Right atrium auricular region (tissue), 2 donors: ENCODE measurements at places on chromosomes 7 and 10. TPM values are rescaled to one million over a fixed set of nuclear protein-coding genes. Genes with fewer than 3 reads are reported as not detected.

DNA sequence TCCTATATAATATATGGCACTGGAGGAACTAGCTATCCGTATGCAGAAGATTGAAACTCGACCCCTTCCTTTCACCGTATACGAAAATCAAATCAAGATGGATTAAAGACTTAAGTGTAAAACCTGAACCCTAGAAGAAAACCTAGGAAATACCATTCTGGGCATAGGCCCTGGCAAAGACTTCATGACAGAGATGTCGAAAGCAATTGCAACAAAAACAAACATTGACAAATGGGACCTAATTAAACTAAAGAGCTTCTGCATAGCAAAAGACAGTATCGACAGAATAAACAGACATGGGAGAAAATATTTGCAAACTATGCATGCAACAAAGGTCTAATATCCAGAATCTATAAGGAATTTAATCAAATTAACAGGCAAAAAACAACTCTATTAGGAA, 61.4 kb upstream of the HDAC9 start:
- H3K36me3 ChIP-seq: no peaks in the 10 kb centered on the region
- H3K27me3 ChIP-seq: no peaks in the 10 kb centered on the region
- no peaks in the 10 kb centered on the region for H3K4me1 ChIP-seq
- H3K27ac ChIP-seq: no peak overlapping the region

DNA sequence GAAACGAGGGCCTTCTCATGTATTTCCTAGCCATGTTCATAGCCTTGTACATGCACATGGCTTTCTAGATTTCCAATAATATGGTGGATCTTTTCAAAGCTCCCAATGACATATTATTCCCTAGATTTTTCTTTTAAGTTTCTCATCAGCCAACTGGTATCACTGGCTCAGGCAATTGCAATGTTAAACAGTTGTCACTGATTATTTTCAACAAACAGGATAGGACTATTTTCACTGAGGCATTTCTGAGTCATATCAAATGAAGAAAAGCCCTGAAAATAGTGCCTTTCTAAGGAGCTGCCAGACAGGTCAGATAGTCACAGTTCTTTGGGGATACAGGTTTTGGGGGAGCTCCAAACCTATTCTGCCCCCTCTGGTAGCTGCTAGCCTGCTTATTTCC, 4.5 kb upstream of the LMTK2 start:
- no peak overlapping the region for H3K27ac ChIP-seq
- no peaks in the 10 kb centered on the region for H3K36me3 ChIP-seq
- no peaks in the 10 kb centered on the region for H3K27me3 ChIP-seq
- DNase-seq: no peak

- no peak for DNase-seq
- no peaks in the 10 kb centered on the region for H3K27me3 ChIP-seq
- H3K4me3 ChIP-seq: no peak overlapping the region
- H3K27ac ChIP-seq: no peak overlapping the region
Observed at GRCh38 chr10:70558295-70558694, 44.2 kb downstream of the PRF1 start.

GRCh38 chr10:68496072-68496471, 24.3 kb upstream of the DNA2 start:
- H3K36me3 ChIP-seq: peaks cover 33% of the 10 kb centered on the region
- DNase-seq: no peak
- no peak overlapping the region for H3K27ac ChIP-seq
- no peaks in the 10 kb centered on the region for H3K27me3 ChIP-seq

DNA sequence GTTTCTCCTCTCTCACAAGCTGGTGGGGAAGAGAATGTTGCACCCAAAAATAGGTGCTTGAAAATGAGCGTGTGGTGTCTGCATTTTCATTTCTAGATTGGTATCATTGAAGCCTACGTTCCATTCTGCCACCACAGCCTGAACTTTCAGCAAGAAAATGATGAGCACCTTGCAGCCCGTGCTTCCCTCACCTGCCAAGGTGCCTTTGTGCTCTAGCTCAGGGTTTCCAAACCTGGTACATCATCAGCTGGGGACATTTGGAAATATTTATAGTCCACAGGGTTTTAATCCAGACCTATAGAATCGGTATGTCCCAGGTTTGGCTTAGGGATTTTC, 701.2 kb downstream of the AUTS2 start:
- no peaks in the 10 kb centered on the region for H3K27me3 ChIP-seq
- no peak overlapping the region for H3K4me3 ChIP-seq
- no peak overlapping the region for H3K27ac ChIP-seq
- H3K36me3 ChIP-seq: no peaks in the 10 kb centered on the region

DNA sequence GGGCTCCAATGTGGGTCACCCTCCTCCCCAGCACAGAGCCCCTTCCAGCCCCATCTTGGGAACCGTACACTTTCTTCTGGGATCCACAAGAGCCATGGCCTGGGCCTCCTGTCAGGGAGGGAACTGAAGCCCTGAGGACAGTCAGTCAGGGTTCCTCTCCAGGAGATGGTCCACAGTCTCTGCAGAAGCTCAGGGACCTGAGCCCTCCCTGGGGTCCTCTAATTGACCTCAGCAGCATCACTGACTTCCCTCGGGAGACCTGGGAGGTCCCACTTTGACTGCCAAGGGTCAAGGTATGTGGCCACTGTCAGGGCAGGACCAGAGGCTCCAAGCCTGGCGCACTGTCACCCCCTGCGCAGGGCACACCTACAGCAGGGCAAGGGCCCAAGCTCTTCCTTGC, 32.3 kb downstream of the NOD1 start:
- no peak overlapping the region for H3K4me3 ChIP-seq
- H3K4me1 ChIP-seq: no peaks in the 10 kb centered on the region
- H3K27ac ChIP-seq: no peak overlapping the region
- no peak for DNase-seq
- H3K36me3 ChIP-seq: peaks cover 38% of the 10 kb centered on the region
- H3K27me3 ChIP-seq: no peaks in the 10 kb centered on the region

DNA sequence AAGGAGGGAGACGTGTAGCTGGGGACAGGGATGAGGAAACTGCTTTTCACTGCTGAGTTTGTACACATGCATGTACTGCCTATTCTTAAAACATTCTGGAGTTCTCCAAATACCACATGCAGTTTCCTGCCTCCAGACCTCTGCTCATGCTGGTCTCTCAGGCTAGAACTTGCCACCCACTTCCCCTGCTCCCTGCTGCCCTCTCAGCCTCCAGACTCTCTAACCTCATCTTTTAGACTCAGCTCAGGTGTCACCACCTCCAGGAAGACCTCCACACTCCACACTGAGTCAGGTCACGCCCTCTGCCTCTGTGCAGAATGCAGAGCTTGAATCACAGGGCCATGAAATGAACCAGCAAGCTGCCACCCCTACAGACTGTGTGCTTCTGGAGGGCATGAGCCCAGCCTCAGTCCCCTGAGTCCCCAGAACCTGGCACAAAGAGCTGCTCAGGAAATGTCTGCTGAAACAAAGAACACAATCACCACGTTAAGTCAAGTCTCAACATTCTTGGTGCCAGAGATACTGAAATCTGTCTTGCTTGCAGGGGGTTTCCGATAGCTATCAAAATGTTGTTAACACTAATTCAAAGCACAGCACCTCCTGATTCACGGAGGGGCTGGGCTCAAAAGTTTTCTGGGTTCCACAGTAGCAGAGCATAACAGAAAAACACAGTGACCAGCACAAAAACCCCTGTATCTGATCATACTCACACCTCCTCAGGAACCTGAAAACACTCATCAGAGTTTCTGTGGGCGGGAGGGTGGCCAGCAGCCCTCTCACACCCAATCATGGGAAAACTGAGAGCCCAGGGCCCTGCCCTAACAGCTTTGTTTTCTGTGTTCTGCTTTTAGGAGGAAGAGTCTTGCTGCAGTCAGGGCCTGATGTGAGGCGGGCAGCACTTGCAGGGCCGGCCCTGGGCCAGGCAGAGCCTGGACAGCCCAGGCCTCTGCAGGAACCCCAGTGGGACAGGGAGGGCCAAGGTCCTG, 21.1 kb downstream of the FAM53B start:
- no peak for DNase-seq
- H3K36me3 ChIP-seq: no peaks in the 10 kb centered on the region
- peaks cover 99% of the 10 kb centered on the region for H3K4me1 ChIP-seq
- peak overlapping the region; percentile 86 for H3K27ac ChIP-seq
- no peaks in the 10 kb centered on the region for H3K27me3 ChIP-seq
- no peak overlapping the region for H3K4me3 ChIP-seq

DNA sequence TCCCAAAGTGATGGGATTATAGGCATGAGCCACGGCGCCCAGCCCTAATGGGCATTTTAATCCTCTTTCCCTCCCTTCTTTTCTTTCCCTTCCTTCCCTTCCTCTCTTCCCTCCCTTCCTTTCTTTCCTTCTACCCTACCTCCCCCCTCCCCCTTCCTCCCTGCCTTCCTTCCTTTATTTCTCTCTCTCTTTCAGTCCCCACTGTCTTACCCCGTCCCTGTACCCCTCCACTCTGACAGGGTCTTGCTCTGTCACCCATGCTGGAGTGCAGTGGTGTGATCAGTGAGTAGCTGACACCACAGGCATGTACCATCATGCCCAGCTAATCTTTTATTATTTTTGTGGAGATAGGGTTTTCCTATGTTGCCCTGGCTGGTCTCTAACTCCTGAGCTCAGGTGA, 24.2 kb downstream of the LCOR start:
- no peak overlapping the region for H3K27ac ChIP-seq
- DNase-seq: no peak
- peaks cover 10% of the 10 kb centered on the region for H3K36me3 ChIP-seq
- H3K27me3 ChIP-seq: no peaks in the 10 kb centered on the region
- no peak overlapping the region for H3K4me3 ChIP-seq

- no peaks in the 10 kb centered on the region for H3K27me3 ChIP-seq
- no peaks in the 10 kb centered on the region for H3K36me3 ChIP-seq
- DNase-seq: no peak
Observed at GRCh38 chr10:3832022-3832786, 47.2 kb upstream of the KLF6 start.

DNA sequence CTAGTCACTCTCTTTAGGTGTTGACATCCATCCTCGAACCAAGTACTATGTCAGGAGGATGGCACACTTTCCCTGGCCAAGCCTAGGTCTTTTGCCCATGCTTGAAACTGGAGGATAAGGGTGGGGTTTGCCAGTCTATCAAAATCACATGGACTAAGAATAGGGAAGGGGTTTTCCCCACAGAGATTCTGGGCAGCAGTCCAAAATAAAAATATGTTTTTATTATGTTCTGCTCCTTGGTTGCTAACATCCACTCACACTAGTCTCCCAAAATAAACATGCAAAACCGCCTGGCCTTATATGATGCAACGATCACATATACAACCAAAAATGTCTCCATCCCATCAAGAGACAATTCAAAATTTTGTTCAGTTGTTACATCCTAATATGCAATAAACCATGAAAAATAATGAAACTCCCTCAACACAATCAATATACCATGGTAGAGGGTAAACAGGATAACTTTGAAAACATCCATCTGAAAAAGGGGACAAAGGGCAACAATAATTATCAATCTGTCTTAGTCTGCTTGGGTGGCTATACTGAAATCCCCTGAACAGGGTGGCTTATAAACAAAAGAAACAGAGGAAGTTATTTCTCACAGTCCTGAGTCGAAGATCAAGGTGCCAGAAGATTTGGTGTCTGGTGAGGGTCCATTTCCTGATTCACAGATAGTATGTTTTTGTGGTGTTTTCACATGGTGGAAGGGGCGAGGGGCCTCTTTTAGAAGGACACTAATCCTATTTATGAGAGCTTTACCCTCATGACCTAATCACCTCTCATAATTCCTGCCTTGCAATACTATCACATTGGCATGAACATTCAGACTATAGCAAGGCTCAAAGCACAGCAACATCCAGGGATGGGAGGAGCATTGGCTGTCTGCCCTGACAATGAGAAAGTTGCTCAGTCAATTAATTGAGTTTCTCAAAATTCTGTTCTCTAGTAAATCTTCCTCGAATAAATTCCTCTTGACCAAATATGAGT, 159.3 kb downstream of the ETV1 start:
- H3K27me3 ChIP-seq: no peaks in the 10 kb centered on the region
- no peak overlapping the region for H3K4me3 ChIP-seq
- peak overlapping the region; percentile 12 for H3K27ac ChIP-seq
- H3K36me3 ChIP-seq: no peaks in the 10 kb centered on the region
- no peak for DNase-seq

Gene KCND2
- 0.11 TPM for total RNA-seq
